ENCODE measurements at places on chromosomes 6 and 20.

DNA sequence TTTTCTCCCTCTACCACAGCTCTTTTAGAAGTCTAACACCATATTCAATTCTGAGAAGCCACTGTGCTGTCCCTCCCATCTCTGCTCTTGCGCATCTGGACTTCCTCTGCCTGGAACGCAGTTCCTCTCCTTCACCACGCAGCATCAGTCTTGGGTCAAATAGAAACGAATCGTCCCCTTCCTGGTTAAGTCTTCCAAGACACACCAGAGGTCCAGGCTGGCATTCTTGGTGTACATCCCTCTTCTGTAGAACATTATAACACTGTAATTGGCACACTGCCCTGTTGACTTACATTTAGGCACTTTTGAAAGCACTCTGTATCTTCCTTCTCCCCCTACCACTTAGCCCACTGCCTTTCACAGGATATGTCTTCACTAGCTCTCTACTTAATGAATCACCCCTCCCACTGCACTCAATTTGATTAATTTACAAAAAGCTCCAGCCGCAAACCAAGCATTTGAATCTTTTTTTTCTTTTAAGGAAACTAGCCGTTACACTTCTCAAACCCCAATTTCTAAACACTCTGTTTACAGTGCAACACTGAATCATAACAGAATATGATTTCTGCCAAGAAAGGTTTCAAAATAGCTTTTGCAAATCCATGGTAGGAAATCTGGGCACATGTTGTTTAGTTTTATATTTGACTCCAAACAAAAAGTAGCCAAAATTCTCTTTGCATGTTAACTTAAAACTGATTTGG lies 140.8 kb upstream of the CARMIL1 start:
- peak; percentile 37 for DNase-seq

DNA sequence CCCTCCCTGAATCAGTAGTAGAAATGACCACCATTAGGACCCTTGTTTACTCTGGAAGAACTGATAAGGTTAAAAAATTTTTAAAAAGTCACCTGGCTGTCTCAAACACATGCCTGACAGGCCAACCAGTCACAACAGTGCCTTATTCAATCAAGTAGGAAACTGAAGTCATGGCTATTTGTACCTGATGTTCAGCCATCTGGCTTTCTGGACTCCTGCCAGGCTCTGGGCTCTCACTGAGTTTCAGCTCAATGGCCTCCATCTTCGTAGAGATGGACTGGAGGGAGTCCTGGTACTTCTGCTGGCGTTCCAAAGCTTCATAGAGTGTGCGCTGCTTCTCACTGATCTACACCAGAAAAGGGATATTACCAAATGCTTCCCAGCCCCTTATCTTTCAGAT lies 343.8 kb downstream of the SYNE1 start:
- no peak for DNase-seq

- no peak for DNase-seq
These were observed 252.6 kb upstream of the SUPT3H start for GRCh38 chr6:45630314-45630713.

DNA sequence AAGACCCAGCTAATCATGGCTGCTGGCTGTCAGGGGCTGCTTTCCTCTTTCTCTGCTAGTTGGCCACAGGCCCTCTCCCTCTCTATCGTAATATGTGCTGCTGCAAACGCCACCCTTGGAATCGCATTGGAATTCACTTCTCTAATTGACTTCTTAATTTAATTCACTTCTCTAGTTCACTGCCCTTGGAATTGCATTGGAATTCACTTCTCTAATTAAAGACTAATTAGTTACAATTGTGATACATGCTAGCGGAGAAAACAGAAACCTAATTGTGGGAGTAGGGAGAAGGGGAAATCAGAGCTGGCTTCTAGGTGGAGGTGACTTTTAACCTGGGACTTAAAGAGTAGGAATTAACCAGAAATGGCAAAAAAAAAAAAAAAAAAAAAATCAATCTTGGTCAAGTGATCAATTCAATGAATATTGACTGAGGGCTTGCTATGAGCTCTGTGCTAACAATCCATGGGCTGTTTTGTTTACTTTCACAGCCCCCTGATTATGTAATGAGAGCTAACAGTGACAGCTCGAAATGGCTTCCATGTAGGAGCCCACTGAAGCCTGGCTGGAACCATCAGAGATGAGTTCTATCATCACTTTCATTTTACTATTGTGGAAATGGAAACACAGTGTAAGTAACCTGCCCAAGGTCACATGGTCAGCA lies 11.3 kb downstream of the ZFP64 start:
- no peak for DNase-seq

Data from activated CD8-positive, alpha-beta memory T cell treated with anti-CD3 and anti-CD28 coated beads for 1 hour (primary cell).